ENCODE measurements at places on chromosomes 12 and 14.

GRCh38 chr14:99571303-99571986, 32.6 kb downstream of the CCDC85C start:
- DNase-seq, result no peak

DNA sequence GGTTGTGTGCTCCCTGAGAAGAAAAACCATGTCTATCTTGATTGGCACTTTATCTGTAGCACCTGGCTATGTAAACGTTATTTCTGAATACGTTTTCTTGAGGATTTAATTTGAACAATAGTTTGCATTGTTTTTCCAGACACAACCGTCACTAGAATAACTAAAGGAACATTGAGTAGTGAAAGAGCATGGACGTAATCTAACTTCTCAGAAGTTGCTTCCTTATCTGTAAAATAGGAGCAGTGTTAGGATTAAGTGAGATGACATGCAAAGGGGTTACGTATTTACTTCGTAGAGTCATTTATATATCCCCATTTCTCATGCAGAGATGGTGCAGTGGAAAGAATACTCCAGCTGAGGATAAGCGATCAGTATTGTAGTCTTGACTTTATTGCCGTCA, 8.1 kb downstream of the AEBP2 start:
- DNase-seq, result no peak

DNA sequence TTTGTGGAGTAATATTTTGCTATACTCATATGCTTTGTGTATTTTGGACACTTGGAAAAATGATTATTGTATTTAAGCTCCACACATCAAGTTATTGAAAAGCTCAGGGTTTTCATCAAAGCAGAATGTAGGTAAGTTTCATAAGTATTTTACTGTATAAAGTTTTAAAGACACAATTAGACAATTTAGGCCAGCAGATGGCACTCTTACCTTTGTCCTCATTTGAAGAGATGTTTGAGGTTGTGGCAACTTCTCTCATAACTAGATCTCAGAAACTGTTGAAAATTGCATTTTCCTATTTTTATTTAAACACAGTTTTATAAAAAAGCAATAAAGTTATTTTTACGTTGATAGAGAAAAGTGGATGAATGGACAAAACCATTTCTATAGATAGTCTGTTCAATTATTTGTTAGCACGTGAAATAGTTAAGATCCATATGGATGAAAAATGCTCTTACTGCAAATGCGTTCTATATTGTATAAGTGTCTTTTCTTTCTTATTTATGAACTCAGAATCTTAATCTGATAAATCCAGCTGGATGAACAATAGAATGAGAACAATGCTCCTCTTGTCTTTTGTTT, 300.0 kb downstream of the AEBP2 start:
- no peak for DNase-seq

DNA sequence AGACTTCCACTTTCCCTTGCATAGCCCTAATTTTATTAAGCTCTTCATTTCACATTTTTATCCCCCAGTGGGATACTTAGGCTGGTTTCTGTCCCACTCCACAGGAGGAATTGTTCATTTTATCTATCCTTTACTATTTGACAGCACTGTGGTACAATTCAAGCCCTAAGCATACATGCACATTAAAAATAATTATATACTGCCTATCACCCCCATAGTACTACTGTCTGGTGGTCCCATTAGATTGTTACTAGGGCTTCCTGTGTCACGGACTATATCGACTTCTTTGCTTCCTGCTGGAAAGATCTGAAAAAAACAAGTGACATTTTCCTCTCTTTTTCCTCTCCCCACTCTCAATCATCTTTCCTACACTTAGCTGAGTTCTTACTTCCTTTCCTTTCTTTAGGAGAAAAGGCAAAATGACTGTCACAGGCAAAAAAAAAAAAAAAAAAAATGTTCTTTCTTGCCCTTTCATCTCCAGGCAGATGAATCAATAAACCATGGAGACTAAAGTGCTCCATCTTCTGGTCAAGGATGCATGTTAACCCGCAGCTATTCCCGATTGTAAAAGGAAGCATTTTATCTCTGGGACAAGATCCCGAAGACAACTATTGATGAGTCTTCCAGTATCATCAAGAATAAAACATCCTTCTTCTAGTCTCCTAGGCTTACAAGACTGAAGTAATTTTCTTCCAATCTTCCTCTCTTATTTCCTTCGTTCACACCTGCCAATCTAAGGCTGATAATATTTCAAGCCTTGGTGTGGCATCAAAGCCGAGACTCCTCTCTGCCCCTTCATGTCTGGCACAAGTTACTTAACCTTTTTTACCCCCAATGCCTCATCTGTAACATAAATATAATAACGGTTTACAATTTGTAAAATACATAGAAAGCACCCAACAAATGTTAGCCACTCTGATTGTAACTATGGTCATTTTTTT, 94.4 kb upstream of the PLEKHG7 start:
- no peak for DNase-seq

DNA sequence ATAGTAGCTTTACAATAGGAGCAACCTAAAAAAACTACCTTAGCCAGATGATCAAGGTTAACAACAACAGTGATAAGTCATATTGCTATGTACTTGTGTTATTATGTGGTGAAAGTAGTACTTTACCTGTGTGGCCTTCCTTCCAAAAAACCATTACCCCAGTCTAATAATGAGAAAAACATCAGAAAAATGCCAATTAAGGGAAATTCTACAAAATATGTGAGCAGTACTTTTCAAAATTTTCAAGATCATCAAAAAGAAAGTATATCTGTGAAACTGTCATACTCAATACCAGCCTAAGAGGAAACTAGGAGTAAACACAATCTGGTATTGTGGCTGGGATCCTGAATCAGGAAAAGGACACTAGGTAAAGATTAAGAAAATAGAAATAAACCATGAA, 165.3 kb upstream of the PKP2 start:
- DNase-seq, result no peak

DNA sequence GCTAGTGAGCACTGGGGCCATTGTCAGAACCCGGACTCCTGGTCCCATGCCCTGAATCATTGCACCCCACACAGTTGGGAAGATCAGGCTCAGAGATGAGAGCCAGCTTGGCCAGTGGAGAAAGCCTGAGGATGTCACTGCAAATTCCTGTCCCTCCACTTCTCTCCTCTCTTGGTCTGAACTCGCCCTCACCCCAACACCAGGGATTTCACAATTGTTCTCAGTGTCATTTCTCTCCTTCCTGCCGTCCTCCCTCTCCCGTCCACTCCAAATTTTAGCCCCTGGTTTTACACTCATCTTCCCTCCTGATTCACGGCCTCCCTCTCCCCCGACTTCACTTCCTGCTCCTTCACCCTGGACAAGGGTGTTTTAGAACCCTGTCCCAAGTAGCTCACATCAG, 11.1 kb downstream of the KRT75 start:
- DNase-seq, result no peak

GRCh38 chr14:72512925-72513324, 381.0 kb downstream of the DPF3 start:
- DNase-seq, result no peak

- DNase-seq, result no peak
Observed at GRCh38 chr14:94099006-94099405, 11.5 kb upstream of the IFI27 start.

DNA sequence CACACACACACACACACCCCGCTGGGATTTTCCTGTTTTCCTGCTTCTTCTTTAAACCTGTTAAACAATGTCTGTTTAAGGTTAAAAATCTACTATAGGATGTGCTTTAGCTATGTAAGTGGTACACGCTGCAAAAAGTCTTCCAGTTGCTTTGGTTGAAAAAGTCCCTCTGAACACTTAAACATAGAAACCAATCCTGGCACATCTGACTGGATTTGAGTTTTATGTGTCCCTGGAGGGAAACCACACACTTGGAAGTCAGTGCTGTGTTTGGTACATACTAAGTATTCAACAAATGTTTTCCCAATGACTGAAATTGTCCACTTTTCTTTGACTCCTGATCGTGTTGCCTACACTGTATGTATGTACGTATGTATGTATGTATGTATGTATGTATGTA, 22.0 kb downstream of the CFL2 start:
- no peak for DNase-seq

- DNase-seq, result no peak
Observed at GRCh38 chr14:103315941-103316340, 18.1 kb upstream of the EIF5 start.

- DNase-seq, result no peak
Observed at GRCh38 chr12:59030415-59030814, 110.1 kb upstream of the LRIG3 start.

DNA sequence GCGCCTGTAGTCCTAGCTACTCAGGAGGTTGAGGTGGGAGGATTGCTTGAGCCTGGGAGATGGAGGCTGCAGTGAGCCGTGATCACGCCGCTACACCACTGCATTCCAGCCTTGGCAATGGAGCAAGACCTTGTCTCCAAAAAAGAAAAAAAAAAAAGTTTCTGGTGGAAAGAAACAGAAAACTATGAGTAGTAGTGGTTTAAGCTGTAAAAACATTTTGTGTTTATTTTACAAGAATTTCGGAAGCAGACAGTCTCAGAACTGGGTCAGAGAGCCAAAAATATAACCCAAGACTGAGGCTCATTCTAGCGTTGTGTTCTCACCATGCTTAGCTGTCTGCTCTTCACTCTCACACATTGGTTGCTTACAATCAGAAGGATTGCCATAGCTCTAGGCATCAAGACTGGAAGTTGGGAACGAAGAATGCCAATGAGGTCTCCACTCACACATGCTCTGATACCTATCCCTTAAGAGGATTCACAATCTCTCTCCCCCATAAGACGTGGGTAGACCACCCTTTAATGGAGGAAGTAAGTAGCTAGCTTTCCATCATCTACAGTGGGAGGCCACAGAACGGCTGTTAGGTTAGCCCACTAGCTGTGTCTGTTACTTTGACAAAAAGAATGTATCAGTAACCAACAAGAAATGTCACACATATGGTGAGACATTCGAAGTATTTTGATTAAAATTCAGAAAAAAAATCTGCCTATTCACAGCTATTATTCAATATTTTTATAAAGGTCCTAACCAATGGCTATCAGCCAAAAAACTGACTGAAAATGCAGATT, 117.6 kb upstream of the RASSF8 start:
- DNase-seq, result no peak

DNA sequence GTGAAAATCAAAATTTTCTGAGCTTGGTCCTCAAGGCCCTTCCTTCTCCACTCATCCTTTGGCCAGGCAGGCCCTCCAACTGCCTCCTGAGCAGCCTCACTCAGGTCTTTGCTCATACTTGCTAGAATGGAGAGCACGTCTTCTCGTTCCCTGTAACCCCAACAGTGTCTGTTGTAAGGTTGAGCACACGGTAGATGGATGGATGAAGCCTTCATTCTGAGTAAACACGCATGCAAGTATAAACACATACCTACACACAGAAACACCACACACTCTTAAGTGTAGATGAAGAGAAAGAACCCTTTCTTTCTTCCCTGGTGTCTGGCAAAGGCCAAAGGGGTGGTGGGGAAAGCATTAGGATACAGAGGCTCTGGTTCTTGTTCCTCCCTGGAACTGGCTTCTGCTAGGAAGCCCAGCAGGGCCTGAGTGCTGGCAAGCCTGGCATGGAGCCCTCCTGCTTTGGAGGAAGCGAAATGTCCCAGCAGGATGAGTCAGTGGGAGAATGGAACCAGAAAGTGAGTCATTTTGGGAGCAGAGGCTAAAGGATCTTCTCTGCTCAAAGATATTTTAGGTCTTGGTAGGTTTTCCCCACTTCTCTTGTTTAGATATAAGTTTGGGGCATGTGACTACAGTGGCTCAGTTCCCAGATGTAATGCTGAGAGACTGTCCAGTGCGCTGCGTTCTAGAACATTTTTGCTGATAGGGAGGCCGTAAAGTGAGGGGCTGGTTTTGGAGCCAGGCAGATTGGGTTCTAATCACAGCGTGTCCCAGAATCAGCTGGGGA, 127.4 kb downstream of the CACNA1C start:
- no peak for DNase-seq

- no peak for DNase-seq
Observed at GRCh38 chr12:22046968-22047390, 961 bp downstream of the CMAS start.

GRCh38 chr12:83250866-83251265, 564.2 kb downstream of the TMTC2 start:
- DNase-seq, result no peak

DNA sequence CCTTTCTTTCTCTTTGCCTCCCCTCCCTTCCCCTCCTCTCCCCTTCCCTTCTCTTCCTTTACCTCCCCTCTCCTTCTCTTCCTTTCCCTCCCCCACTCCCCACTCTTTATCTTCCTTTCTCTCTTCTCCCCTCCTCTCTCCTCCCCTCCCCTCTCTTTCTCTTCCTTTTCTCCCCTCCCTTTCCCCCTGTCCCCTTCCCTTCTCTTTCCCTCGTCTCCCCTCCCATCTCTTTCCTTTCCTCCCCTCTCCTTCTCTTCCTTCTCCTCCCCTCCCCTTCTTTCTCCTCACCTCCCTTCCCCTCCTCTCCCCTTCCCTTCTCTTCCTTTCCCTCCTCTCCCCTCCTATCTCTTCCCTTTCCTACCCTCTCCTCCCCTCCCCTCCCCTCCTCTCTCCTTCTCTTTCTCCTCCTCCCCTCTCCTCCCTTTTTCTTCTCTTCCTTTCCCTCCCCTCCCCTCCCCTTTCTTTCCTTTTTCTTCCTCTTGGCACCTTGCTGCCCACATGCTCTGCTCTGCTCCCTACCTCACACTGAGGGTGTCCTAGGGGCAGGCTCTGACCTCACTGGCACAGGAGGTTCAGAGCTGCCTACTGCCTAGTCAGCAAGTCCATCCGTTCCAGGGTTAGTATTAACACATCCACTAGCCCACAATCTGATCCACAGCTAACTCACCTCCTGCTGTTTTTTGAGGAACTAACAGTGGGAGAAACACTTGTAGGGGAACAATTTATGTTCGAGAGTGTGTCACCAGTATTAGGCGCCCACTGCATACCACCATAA, 101.0 kb downstream of the NUAK1 start:
- no peak for DNase-seq

DNA sequence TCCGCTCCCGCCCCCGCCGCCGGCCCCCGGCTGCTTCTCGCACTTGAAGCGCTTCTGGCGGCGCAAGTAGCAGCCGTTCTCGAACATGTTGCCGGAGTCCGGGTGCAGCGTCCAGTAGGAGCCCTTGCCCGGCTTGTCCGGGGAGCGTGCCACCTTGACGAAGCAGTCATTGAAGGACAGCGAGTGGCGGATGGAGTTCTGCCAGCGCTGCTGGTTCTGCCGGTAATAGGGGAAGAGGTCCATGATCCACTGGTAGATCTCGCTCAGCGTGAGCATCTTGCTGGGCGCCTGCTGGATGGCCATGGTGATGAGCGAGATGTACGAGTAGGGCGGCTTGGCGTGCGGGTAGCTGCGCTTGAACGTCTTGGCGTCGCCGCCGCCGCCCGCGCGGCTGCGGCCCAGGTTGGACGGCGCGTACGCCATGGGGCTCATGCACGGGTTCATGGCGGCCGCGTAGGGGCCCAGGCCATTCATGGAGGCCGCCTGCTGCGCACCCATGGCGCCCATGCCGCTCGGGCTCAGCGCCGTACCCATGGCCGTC, 3.0 kb downstream of the FOXA1 start:
- no peak for DNase-seq

Measured in stimulated activated CD8-positive, alpha-beta memory T cell treated with anti-CD3 and anti-CD28 coated beads, Interleukin-15, amount 100 ng/mL, for 24 hours (primary cell).